ENCODE measurements at places on chromosomes 12 and 14. TPM values are rescaled to one million over a fixed set of nuclear protein-coding genes. Genes with fewer than 3 reads are reported as not detected.

PIWIL1 gene
- total RNA-seq, result not detected

ABCB9 gene
- total RNA-seq, result 6.3 TPM

ADAM20 gene
- total RNA-seq, result 0.50 TPM

SLC39A9 gene
- total RNA-seq, result 34.5 TPM

CLEC2B gene
- total RNA-seq, result 3.7 TPM

SERPINA3 gene
- total RNA-seq, result 241 TPM

MGAT4C gene
- 3.0 TPM for total RNA-seq

SLC6A12 gene
- total RNA-seq, result 1.1 TPM

SMCO2 gene
- not detected for total RNA-seq

SLC25A21 gene
- 1.0 TPM for total RNA-seq

MYH6 gene
- total RNA-seq, result 15,773 TPM

IL22 gene
- total RNA-seq, result not detected

RAPGEF3 gene
- total RNA-seq, result 28.7 TPM

NANOG gene
- not detected for total RNA-seq
